ENCODE measurements at places on chromosomes 1 and 21.

- no peak for DNase-seq
These were observed 50.5 kb upstream of the IL12RB2 start for GRCh38 chr1:67257173-67257535.

DNA sequence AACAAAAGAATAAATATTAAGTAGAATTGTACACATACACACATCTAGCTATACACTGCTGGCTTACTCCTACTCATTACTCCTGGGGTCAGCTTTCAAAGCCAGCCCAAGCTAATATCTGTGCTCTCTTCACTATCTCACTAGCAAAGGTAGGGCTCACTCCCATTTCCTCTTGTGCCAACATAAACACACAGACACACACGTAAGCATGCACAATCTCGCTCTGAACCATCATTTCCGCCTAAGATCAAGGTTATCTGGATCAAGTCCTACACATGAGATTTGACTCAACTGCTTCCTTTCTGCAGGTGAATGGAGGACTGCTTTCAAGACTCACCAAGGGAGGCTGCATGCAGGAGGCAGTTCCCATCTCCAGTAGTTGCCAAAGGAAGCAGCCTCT, 28.8 kb upstream of the MTMR11 start:
- DNase-seq, result no peak

- DNase-seq, result no peak
These were observed 226.3 kb upstream of the USP24 start for GRCh38 chr1:55441489-55441888.

- no peak for DNase-seq
These were observed 244.6 kb downstream of the TRABD2B start for GRCh38 chr1:47752559-47752958.

- no peak for DNase-seq
These were observed 224.9 kb downstream of the DAB1 start for GRCh38 chr1:57198912-57199311.

DNA sequence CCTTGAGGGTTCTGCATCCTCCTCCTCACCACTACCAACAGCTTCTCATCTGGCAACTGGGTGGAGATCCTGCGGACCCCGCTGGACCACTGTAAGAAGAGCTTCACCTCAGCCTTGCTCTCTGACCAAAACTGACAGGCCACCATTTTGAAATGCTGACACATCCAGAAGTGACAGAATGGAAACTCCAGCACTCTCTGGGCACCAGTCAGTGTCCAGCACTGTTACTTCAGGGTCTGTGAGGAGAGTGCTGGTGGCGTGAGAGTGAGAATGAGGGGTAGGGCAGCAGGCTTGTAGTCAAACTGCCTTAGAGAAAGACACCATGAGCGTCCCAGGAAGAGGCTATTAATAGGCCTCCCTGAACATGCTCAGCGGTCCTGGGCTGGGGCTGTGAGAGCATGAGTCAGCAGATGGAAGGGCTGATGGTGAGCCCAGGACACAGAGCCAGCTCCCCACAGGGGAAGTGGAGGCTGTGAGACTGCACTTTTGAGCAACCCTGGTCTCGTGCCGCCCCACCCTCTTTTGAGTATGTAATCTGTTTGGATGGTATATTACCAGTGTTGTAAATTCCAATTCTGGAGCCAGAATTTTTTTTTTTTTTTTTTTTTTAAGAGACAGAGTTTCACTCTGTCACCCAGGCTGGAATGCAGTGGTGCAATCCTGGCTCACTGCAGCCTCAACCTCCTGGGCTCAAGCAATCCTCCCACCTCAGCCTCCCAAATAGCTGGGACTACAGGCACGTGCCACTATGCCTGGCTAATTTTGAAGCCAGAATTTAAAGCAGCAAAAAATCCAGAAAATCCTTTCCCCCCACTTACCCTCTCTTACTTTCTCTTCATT, 34.4 kb upstream of the SLC30A1 start:
- no peak for DNase-seq

DNA sequence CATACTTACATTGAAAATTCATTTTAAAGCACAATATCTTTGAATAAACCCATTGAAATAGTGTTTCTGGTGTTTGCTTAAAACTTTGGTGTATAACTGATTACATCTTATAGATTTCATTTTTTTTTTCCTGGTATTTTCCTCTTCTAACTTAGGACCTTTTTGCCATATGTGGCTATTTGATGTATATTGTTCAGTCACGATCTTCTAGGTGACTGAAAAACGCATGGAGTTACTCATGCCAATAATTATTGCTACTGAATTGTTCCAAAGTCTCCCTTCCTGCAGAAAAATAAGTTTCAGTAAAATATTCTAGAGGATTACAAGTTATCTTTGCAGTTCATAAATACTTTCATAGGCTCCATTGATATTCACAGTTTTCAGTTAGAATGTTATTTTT, 22.9 kb upstream of the C1orf105 start:
- DNase-seq, result no peak

DNA sequence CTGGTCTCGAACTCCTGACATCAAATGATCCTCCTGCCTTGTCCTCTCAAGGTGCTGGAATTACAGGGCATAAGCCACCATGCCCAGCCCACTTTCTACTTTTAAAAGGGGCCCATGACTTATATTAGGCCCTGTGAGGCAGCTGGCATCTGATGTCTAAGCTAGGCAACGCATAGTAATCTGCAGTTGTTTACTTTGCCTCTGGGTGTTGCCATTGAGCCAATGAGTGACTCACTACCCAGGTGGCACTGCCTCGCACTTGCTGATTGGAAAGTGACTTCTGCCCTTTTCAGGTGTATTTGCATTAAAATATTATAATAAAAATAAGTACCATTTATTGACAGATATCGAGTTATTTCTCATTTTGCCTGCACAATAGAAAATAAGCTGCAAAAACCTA, 84.9 kb downstream of the KIF14 start:
- DNase-seq, result no peak

- DNase-seq, result no peak
These were observed 1458.1 kb upstream of the B3GALT2 start for GRCh38 chr1:194644528-194644927.

DNA sequence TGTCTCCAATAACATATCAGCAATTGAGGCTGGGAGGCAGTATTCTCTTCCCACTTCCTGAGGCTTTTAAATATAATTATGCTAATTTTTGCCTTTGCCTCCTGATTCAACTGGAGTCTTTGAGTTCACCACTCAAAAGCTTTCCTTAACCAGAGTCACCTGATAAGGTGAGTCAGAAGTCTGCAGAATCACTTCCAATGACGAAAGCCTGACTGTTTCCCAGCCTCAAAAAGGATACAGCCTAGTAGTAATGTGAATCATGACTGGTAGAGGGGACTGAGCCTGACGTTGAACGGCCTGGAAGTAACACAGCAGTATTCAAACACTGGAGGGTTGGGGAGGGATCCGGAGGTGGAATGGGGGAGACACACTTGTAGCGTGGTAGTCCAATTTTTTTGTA, 10.4 kb upstream of the MRPL9 start:
- no peak for DNase-seq

DNA sequence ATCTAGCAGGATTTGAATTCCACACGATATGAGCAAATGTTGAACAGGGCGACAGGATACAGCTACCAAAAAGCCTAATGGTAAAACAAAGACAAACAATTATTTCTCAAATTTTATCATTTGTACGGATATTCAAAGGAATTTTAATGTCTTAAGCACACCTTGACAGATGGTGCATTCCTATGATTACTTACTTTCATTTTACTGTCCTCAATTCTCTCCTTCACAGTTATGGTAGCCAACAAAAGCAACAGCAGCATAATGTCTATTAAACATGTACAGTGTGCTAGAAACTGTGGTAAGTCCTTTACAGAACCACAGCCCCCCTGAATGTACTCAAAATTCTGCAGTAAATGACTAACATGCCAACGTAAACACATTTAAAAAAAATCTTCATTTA, 365.8 kb downstream of the SMYD3 start:
- no peak for DNase-seq

DNA sequence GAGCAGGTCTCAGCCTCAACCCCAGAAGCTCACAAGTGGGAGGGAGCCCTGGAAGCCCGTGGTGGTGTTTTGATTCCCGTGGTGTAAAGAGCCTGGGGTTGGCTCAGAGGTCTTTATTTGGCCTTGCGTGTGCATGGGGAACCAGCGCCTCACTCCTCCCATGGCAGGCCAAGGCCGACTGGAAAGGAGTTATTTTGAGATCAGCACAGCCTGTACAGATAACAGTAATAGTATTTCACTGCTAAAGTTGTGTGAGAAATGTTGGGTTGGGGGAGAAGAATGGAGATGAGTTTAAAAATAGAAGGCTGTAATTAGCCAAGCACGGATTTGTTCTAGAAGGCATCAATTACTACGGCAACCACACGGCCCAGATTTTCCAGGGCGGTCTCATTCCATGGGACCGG, 186.5 kb downstream of the DYRK1A start:
- no peak for DNase-seq

GRCh38 chr1:229843627-229844238, 217.7 kb downstream of the URB2 start:
- DNase-seq, result no peak

- no peak for DNase-seq
These were observed 5.0 kb upstream of the PTPN7 start for GRCh38 chr1:202165267-202165941.

DNA sequence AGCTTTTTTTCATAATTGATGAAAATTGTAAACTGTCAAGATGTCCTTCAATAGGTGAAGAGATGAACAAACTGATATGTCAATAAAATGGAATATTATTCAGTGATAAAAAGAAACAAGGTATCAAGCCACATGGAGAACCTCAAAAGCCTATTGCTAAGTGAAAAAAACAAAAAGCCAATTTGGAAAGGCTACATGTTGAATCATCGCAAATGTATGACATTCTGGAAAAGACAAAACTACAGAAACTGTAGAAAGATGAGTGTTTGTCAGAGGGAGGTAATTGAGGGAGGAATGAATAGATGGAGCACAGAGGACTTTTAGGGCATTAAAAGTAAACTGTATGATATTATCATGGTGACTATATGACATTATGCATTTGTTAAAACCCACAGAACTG, 34.5 kb upstream of the USP25 start:
- no peak for DNase-seq

- DNase-seq, result no peak
These were observed 57.9 kb downstream of the RNF187 start for GRCh38 chr1:228544921-228545591.

DNA sequence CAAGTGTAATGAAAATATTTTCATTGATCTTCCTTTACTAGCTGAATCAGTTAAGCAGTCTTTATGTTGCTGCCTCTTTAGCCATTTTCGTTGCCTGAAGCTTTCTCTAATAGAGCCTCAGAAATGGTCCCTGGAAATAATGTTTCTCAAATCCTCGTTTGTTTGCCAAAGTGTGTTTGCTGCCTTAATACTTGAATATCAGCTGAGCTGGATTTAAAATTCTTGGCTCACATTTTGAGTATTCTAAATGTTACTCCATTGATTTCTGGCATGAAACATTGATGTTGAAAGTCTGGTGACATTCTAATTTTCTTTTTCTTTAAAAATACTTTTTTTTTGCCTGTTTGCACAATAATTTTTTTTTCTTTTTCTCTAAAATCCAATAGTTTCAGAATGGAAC, 84.6 kb upstream of the SERBP1 start:
- no peak for DNase-seq

DNA sequence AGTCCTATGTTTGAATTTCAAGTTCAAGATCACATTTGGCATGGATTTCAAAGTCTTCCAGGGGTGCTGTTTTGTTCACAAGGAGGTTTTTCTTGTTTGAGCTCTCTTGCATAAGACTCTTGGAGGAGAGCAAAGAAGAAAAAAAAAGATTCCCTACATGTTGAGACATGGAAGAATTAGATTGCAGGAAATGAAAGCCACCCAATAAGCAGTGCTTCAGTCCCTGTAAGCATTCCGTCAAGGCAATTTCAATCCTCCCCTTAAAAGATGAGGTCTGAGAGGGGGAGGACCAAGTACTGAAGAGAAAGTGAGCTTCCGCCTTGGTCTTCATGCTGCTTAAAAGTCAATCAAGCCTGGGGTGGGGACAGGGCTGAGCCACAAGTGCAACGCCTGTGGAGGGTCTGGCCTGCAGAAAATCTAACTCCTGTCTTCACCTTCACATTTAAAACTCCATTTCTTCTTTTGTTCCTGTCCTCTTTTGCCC, 50.2 kb downstream of the LPAR3 start:
- DNase-seq, result no peak

GRCh38 chr1:26706315-26706714, 10.5 kb downstream of the ARID1A start:
- no peak for DNase-seq

DNA sequence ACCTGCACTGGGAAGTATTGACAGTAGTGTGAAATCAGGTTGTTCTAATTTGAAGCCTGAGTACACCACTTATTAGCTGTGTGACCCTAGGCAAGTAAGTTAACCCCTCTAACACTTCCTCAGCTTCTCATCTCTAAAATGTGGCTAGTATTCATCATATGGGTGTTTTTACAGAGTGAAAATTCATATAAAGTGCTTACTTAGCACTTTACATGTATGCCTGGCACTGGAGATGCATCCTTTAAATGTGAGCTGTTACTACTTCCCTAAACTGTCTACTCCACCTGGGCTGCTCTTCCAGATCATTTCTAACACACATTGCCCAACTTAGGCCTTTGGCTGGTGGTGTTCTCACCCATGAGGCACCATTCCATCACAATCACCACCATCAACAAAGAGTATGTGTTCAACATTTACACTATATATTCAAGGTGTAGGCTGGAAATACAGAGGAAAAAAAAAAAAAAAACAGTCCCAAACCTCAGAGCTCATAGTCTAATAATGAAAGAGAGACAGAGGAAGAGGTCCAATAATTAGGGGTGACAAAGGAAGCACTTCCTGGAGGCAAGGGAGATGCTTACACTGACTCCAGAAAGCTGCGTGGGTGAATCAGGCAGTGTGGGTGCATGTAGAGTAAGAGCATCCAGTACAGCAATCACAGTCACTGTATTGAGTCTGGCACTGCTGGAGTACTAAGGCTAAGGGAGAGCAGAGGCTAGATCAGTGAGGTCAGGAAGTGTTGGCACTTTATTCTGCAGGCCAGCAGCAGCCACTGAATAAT, 3.6 kb downstream of the STX6 start:
- DNase-seq, result no peak

GRCh38 chr1:119595606-119596005, 52.5 kb downstream of the ZNF697 start:
- no peak for DNase-seq

DNA sequence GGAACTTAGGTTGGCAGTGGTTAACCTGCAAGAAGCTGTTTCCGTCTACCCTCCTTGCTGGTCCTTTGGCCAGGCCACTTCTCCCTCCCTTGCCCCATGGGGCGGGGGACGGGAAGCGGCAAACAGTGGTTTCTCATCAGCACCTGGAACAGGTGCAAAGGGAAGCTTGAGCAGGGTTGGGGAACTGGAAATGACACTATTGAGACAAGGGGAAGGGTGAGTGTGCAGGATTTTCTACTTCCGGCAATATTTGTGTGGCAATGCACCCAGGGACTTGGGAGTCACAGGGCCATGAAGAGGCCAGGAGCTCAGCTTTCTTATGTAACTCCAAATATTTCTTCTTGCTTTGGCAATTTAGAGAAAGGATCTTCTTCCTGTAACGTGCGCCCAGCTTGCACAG, 29.0 kb upstream of the SARS1 start:
- no peak for DNase-seq

GRCh38 chr1:115982400-115982799, 6.1 kb downstream of the SLC22A15 start:
- no peak for DNase-seq

Measured in stimulated activated CD4-positive, alpha-beta T cell treated with anti-CD3 and anti-CD28 coated beads, TNF-alpha, amount 100 ng/mL, for 48 hours (primary cell).